ENCODE measurements at places on chromosomes 2 and 18. TPM values are rescaled to one million over a fixed set of nuclear protein-coding genes. Genes with fewer than 3 reads are reported as not detected.

The EFR3B gene
- total RNA-seq: 3.5 TPM

GRCh38 chr2:101464841-101465240 lies 10.1 kb downstream of the RFX8 start:
- DNase-seq: no peak

- DNase-seq: no peak
Observed at GRCh38 chr2:240149943-240150784, 9.7 kb upstream of the OTOS start.

- no peak for DNase-seq
Observed at GRCh38 chr18:627231-627630, 30.2 kb upstream of the TYMS start.

DNA sequence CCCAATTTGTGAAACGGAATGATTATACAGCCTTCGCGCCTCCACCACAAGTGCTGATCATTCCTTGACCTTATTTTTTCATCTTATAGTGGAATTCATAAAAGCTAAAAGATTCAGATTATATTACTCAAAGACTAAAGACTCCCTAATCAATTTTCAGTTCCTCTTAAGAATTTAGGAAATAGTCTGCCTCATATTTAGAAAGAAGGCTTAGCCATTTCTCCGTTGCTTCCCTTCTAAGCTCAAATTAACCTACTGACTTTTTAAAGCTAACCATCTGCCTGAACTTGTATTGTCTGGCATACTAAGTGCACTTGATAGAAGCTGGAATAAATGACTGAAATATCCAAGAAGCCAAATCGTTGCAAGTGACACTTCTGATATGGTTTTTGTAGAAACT lies 44.7 kb downstream of the HNRNPLL start:
- no peak for DNase-seq

- no peak for DNase-seq
Observed at GRCh38 chr18:41324934-41325333, 630.1 kb upstream of the PIK3C3 start.

DNA sequence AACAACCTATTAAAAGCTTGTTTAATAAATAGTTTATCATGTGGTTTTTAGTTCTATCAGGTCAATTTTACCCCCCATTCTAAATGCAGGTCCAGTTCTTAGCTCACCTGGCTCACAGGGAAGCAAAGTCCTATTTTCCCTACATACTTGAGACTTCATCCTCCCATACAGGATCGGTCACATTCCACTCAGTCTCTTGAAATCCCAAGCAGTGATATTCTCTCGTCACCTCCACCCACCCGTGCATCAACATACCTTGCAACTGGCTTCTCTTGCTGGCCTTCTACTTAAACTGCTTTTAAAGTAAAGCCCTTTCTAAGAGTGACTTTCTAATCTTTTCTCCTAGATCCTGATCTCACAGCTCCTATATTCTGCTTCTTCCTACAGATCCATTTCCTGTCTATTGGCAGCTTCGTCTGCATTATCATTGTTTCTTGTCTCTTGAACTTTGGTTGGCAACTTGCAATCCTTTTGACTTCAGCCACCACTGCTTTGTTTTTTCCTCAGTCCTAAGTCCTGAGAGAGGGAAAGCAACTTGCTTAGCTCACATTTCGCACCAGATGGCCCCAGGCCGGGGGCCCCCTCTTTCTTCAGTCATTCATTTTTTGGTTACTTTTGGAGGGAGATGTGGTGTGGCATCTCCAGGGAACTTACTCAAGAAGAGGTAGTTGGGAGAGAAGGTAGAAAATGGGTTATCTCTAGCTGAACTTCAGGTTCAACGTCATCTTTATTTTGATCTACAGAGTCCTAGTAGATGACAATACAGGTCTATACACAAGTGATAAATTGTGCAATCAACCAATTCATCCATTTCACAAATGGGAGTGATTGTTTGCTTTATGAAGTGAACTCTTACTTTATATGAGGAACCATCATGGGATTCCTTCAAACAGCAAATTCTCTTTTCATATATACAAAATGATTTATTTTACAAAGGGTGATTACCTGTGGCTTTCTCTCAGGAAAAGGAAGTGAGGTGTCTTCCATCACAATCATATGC lies 23.9 kb upstream of the NCOA1 start:
- no peak for DNase-seq

DNA sequence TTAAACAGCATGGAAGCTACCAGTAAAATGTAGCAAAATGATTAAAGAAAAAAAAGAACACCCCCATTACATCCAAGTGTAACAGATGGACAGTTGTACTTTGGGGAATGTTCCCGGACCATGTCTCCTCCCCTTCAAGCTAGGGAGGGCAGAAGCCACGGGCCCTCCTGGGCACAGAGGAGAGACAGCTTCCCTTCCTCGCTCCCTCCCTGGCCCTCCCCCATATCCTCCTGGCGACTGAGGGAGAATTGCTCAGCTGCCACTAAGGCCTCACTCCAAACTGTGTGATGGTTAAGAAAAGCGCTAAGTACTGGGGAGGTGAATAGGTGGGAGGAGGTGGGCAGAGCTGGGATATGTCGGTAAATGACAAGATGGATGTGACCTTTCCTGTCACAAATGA lies 358.0 kb downstream of the HRH4 start:
- no peak for DNase-seq

DNA sequence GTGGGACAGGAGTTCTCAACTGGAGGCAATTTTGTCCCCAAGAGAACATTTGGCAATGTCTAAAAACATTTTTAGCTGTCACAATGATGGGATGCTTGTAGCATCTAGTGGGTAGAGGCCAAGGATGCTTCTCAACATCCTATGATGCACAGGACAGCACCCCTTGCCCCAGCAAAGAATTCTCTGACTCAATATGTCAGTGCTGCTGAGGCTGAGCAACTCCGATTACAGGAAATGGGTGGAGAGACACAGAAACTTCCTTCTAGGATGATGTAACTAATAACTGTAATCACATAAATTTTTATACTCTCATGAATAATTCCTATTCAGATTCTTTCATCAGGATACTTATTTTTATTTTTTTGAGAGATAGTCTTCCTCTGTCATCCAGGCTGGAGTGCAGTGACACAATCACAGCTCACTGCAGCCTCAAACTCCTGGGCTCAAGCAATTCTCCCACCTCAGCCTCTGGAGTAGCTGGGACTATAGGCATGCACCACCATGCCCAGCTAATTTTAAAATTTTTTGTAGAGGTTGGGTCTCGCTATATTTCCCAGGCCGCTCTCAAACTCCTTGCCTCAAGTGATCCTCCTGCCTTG lies 120.3 kb upstream of the ACAA2 start:
- no peak for DNase-seq

- DNase-seq: no peak
Observed at GRCh38 chr2:232879618-232880494, 9.8 kb downstream of the SNORC start.

GRCh38 chr18:78082816-78083215 lies 833.2 kb downstream of the GALR1 start:
- no peak for DNase-seq

- no peak for DNase-seq
Observed at GRCh38 chr2:145741181-145741580, 1221.3 kb upstream of the ZEB2 start.

The SERPINB3 gene
- not detected for total RNA-seq

DNA sequence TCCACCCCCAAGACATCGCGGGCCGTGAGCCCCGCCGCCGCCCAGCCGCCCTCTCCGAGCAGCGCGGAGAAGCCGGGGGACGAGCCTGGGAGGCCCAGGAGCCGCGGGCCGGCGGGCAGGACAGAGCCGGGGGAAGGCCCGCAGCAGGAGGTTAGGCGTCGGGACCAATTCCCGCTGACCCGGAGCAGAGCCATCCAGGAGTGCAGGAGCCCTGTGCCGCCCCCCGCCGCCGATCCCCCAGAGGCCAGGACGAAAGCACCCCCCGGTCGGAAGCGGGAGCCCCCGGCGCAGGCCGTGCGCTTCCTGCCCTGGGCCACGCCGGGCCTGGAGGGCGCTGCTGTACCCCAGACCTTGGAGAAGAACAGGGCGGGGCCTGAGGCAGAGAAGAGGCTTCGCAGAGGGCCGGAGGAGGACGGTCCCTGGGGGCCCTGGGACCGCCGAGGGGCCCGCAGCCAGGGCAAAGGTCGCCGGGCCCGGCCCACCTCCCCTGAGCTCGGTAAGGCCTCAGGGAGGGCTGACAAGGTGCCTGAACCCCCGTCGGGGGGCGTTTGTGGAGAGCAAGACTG lies 14.2 kb downstream of the SPEG start:
- DNase-seq: no peak

The IKZF2 gene
- total RNA-seq: 145 TPM

DNA sequence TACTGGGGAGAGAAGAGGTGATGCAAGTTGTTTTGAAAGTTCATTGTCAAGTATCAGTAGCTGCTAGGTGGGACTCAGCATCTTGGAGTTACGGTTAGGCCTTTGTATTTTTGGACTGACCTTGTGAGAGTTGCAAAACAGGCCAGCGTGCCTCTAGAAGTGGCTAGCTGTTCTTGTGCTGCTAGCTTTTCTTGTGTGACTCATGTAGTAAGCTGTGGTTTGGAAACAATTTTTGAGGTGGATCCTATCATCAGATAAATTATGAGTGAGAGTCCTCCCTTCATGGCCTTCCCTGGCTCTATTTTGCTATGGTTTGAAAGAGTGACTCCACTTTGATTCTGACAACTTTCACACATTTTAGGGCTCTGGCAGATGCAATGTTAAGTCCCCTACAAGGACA lies 409.2 kb upstream of the HS6ST1 start:
- DNase-seq: no peak

- DNase-seq: no peak
Observed at GRCh38 chr2:36789181-36789804, 92.8 kb downstream of the VIT start.

The CD302 gene
- 2.1 TPM for total RNA-seq

The METAP1D gene
- total RNA-seq: 4.5 TPM

The SLC14A1 gene
- total RNA-seq: not detected

DNA sequence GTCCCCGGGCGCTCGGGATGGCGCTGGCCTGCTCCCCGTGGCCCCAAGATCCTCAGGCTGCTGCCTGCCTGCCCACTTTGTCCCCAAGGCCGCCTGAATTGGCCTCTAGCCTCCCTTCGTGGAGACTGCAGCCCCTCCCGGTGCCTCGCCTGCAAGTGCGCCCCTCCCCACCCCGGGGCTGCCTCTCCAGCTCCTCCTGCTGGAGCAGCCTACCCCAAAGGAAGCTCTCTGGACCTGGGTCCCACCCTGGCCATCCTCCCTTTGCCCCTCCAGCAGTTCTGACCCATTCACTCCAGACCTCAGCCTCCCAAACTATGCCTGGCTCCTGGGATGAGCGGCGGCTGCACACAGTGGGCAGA lies 6.2 kb downstream of the ESPNL start:
- no peak for DNase-seq

GRCh38 chr2:134716721-134717243 lies 2.0 kb downstream of the TMEM163 start:
- DNase-seq: no peak

DNA sequence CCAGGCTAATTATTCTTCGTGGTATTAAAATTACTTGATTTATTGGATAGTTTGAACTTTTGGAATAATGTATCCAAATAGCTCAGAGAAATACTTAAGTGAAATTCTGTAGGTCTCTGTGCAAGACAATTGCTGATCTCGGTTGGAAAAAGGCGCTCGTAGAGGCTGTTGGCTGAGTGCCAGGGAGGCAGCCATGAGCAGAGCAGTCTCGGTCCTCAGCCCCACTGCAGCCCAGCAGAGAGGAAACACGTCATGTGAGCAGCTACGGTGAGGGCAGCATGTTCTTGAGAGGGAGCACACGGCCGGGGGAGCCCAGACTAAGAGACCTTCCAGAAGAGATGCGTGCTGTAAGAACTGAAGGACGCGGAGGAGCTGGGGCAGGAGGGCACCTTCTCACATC lies 42.5 kb downstream of the DCDC2C start:
- DNase-seq: no peak

The PLB1 gene
- 0.21 TPM for total RNA-seq

- DNase-seq: no peak
Observed at GRCh38 chr18:67108894-67109293, 407.6 kb downstream of the DSEL start.

DNA sequence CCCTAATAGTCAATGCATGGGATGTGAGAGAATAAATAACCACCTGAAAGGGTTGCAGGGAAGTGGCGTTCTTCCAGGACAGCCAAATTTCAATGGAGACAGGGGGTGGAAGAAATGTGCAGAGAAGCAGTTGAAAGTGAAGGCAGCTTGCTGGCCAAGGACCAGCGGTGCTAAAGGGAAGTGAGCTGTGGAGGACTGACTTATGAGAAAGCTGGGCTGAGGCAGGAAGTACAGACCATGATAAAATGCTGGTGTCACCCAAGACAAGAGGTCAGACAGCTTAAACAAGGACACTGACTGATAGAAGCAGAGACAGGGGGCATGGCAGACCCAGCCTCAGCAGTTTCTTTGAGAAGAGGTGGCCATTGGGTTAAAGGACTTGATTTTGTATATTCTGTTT lies 106.7 kb downstream of the DTNB start:
- DNase-seq: peak; percentile 75

The DSC3 gene
- 1.8 TPM for total RNA-seq

GRCh38 chr2:64492272-64492671 lies 31.9 kb upstream of the AFTPH start:
- no peak for DNase-seq

- no peak for DNase-seq
Observed at GRCh38 chr2:98452396-98453027, 7.9 kb downstream of the INPP4A start.

GRCh38 chr18:57771626-57772025 lies 31.5 kb downstream of the ATP8B1 start:
- no peak for DNase-seq

- DNase-seq: no peak
Observed at GRCh38 chr18:47606526-47606925, 323.9 kb downstream of the SMAD2 start.

DNA sequence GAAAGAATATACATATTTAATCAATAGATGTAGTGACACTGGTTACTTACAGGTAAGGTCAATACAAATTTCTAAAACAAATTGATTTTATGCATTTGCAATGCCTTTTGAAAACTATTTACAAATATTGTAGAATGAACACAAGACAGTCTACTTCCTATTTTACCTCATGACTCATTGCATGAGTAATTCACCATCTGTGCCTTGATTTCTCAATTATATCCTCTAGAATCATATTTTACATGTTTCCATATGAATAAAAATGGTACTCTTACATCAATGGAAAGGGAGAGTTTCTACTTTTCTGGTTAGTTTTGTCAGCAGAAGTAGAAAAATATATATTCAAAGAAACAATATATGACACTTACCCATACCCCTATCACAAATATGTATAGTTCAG lies 203.8 kb upstream of the CDH7 start:
- DNase-seq: no peak

The LOXHD1 gene
- total RNA-seq: not detected

The ANXA4 gene
- 64.2 TPM for total RNA-seq

- DNase-seq: no peak
Observed at GRCh38 chr2:68693951-68694350, 40.7 kb upstream of the ARHGAP25 start.

DNA sequence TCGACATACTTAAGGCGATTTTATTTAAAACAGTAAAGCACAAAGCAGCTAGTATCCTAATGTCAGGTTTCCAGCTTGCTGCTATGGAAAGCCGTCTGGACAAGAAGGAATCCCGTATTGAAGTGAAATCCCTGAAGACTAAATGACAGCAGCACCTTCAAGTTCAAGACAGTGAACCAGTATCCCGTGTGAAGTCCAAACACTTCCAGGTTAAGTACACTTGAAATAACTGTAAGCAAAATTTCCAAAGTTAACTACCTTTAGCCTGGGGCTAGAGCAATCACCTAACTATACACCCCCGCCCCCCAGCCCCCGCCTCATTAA lies 1.2 kb downstream of the MBOAT2 start:
- DNase-seq: no peak
